NCI-H2081 (cell line): ENCODE measurements at places on chromosomes 7 and 10.
A peak's percentile ranks its signal among the peaks of the same experiment; 100 is the strongest.

GRCh38 chr10:84138478-84139125 is 707 bp upstream of the GHITM start:
- DNase-seq, result peak; percentile 27

- no peak for DNase-seq
These were observed 34.9 kb downstream of the GBX1 start for GRCh38 chr7:151132461-151133205.

- DNase-seq, result no peak
These were observed 87.9 kb upstream of the PDE1C start for GRCh38 chr7:32158076-32158475.

DNA sequence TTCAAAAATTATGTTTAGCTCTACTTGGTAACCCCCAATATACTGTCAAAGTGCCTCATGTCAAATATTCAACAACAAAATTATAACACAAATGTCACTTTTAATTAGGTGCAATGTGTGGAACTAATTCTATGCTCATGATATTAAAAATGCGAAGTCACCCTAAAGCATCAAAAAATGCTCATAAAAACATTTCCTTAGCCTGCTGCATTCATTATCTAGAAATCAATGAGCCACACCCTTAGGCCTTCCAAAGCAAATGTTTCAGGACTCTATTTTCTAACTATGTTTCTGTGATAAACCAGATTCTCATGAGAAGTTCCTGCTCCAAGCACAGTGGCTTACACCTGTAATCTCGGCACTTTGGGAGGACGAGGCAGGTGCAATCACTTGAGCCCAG is 75.0 kb upstream of the ANK3 start:
- DNase-seq, result no peak

DNA sequence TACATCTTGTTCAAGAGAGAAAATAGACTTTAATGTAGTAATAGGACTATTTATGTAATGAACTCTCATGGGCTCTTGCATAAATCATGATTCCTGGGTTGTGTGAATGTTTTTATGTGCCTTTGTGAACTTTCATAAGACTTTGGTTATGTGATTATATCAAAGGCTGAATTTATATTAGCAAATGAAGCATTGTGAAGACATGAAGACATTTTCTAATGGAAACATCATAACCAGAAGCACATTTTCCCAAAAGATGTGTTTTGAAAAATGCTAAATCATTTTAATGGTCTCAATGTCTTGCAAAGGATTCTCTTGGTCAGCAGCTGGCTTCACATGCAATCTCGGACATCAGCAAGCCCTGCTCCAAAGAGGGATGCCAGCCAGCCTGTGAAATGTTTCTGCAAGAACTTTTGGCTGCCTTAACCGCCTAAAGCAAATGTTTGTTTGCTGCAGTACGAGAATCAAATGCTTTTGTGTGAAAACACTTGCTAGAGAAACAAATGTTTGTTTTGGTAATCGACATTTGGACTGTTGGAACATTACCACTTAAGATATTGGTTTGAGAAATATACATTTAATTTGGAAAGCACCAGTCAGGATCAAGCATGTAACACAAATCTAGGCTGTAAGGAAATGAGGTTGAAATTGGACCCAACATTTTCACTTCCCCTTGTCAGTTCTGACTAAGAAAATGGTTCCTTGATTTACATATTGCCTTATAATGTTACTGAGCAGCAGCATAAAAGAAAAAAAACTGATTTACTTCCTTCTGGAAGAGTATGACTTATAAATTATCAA is 102.1 kb downstream of the RTKN2 start:
- no peak for DNase-seq

DNA sequence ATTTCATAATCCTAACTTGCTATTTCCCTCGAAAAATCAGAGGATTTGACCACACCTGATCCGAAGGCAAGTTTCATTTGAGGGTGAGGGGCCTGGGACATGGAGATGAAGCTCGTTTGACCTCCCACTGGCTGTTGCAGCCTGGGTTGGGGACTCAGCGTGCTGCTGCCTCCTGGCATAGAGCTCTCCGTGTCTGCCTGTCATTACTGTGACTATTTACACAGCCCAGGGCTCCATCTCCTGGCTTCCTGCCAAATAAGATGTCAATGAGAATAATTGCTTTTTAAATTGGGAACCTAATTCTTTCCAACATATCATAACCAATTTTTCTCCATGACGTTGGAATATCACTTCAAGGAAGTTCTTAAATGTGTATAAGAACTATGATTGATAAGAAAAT is 139.3 kb upstream of the COBL start:
- DNase-seq, result peak; percentile 58

DNA sequence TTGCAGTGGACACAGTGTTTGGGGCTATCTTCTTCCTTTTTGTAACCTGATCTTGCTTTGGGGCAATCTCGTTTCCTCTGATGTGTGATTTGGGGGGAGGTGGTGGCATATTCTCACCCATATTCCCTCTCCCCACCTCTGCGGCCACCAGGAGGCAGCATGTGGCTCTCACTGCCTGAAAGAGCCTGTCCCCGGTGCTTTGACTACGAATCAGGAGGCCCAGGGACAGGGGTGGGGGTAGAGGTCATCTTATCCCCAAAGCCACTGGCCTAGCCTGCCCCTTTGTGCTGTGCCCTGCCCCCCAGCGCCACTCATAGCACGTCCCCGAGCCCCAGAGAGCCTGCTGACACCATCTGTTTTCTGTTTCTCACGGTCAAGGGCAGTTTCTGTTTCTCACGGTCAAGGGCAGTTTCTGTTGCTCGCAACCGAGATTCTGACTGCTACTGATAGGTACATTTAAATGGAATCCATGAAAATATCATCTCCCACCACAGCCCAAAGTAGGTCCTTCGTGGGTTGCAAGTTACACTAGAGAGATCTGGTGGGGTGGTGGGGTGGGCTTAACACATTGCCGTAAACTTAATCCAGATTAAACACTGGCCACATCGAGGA is 28.2 kb downstream of the PHYH start:
- DNase-seq, result peak; percentile 2

DNA sequence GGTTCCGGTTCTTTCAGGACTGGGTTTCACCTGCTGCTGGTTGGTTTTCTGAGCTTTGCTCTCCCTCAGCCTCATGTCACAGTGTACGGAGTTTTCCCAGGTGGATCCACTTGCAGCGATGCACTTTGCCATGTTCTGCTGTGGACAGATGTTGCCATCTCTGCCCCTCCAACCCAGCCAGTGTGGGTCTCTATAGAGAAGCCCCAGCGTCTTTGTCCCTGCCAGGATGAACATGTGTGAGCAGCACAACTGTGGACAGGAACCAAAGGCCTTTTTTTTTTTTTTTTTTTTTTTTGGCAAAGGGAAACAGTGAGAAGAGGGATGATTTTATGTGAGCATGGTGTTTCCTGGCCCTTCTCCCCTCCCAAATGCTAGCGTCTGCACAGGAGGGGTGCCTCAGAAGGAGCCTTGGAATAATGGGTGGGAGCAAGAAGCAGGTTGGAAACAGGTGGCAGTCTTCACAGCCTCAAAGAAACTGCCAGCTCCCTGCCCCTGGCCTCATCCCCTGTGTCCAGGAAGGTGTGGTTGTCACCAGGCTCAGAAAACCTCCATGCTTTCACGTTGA is 106.5 kb downstream of the RPS24 start:
- no peak for DNase-seq

GRCh38 chr7:151408839-151409666 is 785 bp downstream of the WDR86 start:
- no peak for DNase-seq

GRCh38 chr10:97821308-97822038 is 28.2 kb upstream of the GOLGA7B start:
- DNase-seq, result peak; percentile 9

GRCh38 chr10:119112056-119112455 is 8.1 kb downstream of the DENND10 start:
- no peak for DNase-seq

DNA sequence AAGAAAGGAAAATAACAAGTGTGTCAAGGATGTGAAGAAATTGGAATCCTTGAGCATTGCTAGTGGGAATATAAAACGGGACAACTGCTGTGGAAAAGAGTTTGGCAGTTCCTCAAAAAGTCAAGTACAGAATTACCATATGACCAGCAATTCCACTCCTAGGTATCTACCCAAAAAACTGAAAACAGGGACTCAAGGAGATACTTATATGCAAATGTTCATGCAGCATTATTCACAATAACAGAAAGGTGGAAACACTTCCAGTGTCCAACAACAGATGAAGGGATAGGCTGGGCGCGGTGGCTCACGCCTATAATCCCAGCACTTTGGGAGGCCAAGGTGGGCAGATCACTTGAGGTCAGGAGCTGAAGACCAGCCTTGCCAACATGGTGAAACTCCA is 33.5 kb downstream of the HSPA12A start:
- DNase-seq, result no peak

DNA sequence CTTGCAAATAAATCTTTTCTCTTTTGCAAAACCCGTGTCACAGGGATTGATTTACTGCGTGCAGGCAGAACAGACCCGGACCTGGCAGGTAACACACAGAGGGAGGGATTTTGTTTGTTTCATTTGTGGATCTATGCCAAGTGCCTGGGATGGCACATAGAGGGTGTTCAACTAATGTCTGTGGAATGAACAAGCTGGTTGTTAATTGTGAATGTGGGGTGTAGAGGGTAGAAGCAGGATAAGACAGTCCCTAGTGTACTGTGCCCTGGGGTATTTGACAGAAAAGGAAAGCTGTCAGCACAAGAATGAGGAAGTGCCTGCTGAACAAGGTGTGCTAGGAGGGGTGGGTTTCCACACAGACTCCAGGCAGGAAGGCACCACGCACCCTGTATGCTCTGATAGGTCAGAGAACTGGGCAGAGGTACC is 331.8 kb downstream of the CALN1 start:
- no peak for DNase-seq

DNA sequence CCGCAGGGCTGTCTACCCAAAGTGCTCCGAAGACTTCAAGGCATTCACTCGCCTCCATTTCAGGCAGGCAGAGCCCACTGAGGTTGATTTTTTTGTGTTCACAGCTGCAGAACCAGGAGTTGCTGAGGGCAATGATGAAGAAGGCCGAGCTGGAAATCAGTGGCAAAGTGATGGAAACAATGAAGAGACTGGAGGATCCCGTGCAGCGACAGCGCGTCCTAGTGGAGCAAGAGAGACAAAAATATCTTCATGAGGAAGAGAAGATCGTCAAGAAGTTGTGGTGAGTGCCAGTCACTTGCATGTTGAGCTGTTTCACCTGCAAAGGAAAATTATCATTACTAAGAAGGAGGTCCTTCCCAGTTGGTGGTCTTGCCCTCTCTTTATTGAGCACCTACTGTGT is 210.5 kb downstream of the ARHGAP21 start:
- DNase-seq, result no peak
